Uterine smooth muscle cell (primary cell): ENCODE measurements at places on chromosomes 4 and X. TPM values are rescaled to one million over a fixed set of nuclear protein-coding genes. Genes with fewer than 3 reads are reported as not detected.

XK gene
- total RNA-seq, result 0.22 and 0.25 TPM in 2 replicates

LGI2 gene
- 0.12 and 0.22 TPM in 2 replicates for total RNA-seq

PALLD gene
- total RNA-seq, result 123 and 146 TPM in 2 replicates

MAGEA4 gene
- total RNA-seq, result not detected in 2 replicates
